ENCODE measurements at places on chromosomes 11 and 22. TPM values are rescaled to one million over a fixed set of nuclear protein-coding genes. Genes with fewer than 3 reads are reported as not detected.

The TMEM191C gene
- 0.71 TPM for total RNA-seq

The RIC3 gene
- 1.9 TPM for total RNA-seq

The HEPN1 gene
- not detected for total RNA-seq

The SLC22A8 gene
- not detected for total RNA-seq

The SYT12 gene
- 22.3 TPM for total RNA-seq

The TMEM258 gene
- 191 TPM for total RNA-seq

The NPAS4 gene
- total RNA-seq: not detected

All from A549 treated with dexamethasone at 1 μM for 4 hours (cell line).